IPS-NIHi11 (cell line): ENCODE measurements at places on chromosomes 7 and 10.
A peak's percentile ranks its signal among the peaks of the same experiment; 100 is the strongest.

DNA sequence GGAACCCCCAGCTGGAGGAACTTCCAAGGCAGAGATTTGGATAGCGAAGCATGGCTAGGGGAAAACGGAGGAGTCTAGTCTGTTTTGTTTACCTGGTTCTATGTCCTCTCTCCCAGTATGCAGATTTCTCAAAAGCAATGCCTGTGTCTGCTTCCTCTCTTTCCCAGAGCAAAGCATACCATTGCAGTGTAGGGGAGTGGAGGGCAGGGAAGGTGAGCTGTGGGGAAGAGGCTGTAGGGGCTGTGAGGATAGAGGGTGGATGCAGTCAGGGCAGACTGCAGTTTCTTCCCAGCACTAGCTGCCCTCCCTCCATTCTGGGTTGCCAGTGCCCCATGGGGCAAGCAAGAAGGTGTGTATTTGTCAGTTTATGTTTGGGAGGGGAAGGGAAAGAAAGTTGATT lies 16.9 kb upstream of the TSPAN14 start:
- peak; percentile 35 for DNase-seq

- no peak for DNase-seq
Observed at GRCh38 chr7:12110425-12110824, 100.7 kb upstream of the TMEM106B start.

- no peak for DNase-seq
Observed at GRCh38 chr7:22486597-22486996, 13.4 kb downstream of the STEAP1B start.

- DNase-seq, result no peak
Observed at GRCh38 chr7:1144269-1144771, 15.7 kb downstream of the ZFAND2A start.

GRCh38 chr10:29245476-29245875 lies 43.4 kb upstream of the LYZL1 start:
- DNase-seq, result no peak

- DNase-seq, result no peak
Observed at GRCh38 chr10:13222151-13222550, 12.0 kb downstream of the UCMA start.

- DNase-seq, result no peak
Observed at GRCh38 chr7:121544238-121544637, 148.1 kb upstream of the FAM3C start.

DNA sequence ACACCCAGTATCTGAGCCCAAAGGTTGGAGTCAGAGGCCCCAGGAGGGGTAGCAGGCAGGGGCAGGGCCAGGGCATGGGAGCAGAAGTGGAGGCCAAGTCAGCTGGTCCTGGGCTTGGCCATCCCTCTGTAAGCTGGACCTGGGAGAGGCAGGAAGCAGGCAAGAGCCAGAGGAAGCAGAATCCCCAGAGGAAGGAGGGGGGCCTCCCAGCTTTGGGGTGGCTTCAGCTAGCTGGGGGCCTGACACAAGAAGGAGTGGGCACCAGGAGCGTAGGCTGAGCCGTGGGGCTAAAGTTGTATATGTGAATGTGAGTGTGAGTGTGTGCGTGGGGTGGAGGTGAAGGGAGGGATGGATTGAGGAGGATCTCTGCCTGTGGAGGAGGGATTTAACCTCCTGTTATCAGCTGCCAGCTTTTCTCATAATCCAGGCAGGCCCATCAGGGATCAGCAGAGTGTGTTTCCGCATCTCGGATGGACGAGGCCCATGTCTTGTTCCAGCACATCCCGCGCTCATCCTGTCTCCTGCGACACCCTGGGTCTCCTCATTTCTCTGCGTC lies 54.0 kb downstream of the NEURL1 start:
- DNase-seq, result peak; percentile 13

DNA sequence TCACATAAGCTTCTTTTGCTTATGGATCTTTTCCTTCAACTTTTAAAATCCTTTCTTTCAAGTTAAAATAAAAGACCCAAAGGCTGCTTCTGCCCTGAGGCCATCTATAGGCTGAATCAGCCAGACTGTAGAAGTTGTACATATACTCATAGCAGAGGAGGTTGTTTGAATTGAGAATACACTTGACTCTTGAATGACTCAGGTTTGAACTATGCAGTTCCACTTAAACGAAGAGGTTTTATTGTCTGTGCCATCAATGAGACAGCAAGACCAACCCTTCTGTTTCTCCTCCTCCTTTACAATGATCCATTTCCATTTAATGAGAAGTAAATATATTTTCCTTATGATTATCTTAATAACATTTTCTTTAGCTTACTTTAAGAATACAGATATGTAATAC lies 5.8 kb downstream of the ZNF365 start:
- no peak for DNase-seq

DNA sequence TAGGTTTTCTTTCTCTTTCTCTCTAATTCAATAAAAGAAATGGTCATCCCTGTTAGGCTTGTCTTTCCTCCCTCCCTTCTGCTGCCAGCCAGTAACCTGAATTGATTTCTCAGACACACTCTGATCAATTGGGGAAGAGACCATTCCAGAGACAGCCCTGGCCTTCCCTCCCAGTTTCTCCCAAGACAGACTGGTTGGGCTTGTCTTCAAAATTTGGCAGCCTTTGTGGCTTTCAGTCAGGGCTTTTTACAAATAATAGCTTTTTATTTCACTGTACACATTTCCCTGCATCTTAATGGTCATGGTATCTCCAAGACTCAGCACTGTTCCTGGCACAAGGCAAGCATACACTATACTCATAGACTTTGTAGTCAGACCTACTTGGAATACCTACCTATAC lies 33.9 kb downstream of the BCAP29 start:
- no peak for DNase-seq

DNA sequence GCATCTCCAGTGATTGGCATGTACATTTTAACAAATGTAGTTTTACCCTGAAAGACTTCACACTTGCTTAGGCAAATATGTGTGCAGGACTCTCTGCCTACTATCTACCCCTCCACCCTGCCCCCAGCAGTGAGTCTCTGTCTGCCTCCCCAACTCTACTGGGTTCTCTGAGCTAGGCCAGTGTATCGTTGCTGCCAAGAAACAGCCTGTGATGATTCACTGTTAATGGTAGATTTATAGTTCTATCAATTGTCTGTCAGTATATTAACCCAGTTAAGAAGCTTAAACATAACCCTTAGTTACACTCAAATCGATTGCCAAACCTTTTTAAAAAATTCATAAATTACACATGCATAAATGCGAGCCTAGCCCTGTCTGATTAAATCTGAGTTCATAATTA lies 137.0 kb downstream of the SND1 start:
- no peak for DNase-seq

DNA sequence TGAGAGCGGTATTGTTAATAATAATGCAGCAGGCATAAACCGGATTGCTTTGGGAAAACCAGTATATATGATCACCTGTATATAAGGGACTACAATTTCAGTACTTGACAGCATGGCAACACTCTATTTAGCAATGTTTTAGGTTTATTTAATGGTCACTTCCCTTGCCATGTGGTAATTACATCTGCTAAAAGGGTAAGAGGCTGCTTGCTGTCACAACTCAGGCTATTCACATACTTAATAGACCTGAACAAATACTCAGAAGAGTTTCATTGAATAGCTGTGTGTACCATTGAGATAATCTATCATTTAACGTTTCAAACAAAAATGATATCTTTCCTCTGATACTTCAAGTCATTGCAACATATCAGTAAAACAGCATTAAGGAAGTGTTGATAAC lies 90.1 kb downstream of the PCDH15 start:
- DNase-seq, result no peak

DNA sequence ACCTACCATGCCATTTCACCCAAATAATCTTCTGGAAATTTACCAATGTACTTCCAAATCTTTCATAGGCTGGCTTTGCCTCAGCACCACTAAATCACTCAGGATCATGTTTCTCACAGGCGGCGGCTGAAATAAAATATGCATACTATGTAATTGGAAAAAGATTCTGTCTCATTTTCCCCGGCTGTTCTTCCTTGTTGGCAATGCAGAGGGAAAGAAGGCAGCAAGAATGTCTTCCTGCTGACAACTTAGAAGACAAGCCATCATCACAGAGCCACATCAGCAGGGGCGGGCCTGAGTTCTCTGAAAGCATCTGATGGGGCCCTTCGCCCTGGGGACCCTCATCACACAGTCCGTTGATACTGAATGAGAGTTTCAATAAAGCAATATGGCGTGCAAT lies 39.2 kb upstream of the COL1A2 start:
- peak; percentile 7 for DNase-seq

GRCh38 chr10:87767253-87767652 lies 50.8 kb downstream of the ATAD1 start:
- no peak for DNase-seq

DNA sequence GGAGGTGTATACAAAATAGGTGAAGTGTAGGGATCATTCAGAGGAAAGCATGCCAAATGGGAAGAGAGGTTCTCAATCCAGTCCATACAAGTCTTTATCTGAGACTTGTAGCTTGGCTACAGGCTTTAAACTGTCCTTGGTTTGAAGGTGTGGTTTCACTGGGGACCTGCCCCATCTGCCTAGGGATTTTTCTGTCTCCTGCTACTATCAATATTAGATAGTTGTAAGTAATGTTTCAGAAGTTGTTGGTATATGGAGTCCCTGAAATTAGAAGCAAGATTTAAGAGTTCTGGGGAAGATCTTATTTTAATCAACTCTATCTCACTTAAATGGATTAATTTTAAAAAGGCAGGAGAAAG lies 100.9 kb downstream of the ANKRD7 start:
- no peak for DNase-seq

DNA sequence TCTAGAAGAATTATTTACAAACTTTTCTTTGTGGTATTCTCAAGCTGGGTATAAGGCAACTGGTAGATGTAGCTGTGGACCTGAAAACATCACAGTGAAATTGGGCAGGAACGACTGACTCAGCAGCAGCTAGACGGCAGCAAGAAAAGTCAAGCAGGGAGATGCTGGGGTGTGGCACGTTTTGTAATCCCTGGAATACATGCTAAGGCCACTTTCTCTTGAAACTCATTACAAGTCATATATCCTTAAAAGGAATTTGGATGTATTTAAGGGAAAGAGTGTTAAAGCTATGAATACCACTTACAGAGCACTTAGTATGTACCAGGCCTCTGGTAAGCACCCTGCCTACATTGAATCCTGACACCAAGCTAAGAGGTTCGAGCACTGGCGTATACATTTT lies 17.4 kb downstream of the BEND7 start:
- no peak for DNase-seq

- DNase-seq, result peak; percentile 84
Observed at GRCh38 chr10:101297901-101298486, 56.0 kb upstream of the BTRC start.

- no peak for DNase-seq
Observed at GRCh38 chr10:30573721-30574431, 55.7 kb downstream of the LYZL2 start.

GRCh38 chr7:80997841-80998240 lies 79.0 kb upstream of the SEMA3C start:
- no peak for DNase-seq

- no peak for DNase-seq
Observed at GRCh38 chr10:72525277-72525676, 100.6 kb downstream of the MICU1 start.

DNA sequence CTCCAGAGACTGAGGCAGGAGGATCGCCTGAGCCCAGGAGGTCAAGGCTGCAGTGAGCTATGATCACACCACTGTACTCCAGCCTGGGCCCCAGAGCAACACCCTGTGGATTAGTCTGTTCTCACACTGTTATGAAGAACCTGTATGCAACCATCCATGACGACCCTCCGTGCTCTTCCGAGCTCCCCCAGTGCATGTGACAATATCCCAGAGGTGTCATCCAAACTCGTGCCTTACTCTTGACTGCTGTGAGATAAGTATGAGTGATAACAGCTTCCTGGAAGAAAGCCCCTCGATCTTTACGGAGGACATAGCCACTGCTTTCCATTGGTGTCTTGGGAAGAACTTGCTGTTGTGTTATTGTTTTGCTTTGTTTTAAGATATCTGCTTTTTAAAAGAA lies 591.9 kb downstream of the GALNT17 start:
- no peak for DNase-seq

- no peak for DNase-seq
Observed at GRCh38 chr7:142139597-142140400, 28.3 kb downstream of the MGAM2 start.

DNA sequence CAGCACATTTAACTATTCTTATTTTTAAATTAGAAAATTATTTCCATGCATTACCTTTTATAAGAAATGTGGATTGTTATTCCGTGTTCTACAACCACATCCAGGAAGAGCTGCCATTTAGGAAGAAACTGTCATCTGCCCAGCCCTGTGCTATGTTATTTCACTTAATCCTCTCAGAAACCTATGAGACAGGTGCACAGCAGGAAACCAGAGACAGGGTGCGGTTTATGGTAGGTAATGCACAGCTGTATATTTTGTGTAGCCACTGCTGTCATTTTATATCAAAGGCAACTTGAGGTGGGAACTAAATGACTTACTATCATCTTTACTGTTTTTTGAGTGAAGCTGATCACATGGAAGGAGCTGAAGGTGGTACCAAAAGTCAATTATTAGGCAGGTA lies 232.3 kb downstream of the MAGI2 start:
- no peak for DNase-seq

DNA sequence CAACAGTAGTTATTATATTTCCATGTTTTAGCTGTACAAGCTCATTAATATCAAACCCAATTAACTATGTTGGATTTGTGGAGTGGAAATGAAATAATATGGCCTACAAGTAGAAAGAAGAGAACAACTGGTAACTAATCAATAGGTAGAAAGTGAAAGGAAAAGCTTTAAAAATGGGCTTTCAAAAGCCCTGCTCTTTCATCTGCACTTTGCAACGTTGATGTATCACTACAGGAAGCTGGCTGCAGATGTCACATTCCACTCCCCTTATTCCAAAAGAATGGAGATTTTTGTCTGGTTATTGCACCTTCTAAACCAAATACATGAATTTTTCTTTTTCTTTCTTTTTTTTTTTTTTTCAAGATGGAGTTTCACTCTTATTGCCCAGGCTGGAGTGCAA lies 11.7 kb upstream of the MKI67 start:
- no peak for DNase-seq

GRCh38 chr7:7698930-7699329 lies 19.5 kb downstream of the RPA3 start:
- DNase-seq, result no peak
